Left renal cortex interstitium (tissue), 4 donors: ENCODE measurements at places on chromosomes 3 and 15. TPM values are rescaled to one million over a fixed set of nuclear protein-coding genes. Genes with fewer than 3 reads are reported as not detected.

DNA sequence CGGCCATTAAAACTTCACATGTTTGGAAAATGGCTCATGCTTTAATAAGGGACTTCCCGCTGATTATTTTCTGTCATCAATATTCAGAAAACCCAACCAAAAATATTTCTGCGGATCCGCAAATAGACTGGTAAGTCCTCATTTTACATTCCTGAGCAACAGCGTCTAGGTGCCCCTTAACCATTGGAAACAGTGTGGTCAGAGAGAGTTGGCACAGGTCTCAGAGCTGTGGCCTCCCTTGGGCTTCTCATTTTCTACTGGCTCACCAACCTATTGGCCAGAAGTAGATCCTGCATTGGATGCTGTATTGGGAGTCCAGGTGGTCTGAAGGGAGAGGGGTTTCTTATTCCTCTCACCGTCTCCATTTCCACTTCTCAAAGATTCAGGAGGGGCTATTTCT is 348.1 kb upstream of the DCBLD2 start:
- no peak for DNase-seq

GRCh38 chr15:31067890-31068603 is 33.5 kb downstream of the TRPM1 start:
- DNase-seq = no peak

GRCh38 chr3:48514431-48515227 is 10.7 kb upstream of the SHISA5 start:
- no peak for DNase-seq

The GREM1 gene
- polyA plus RNA-seq = 0.27 TPM

The IQCH gene
- polyA plus RNA-seq = 8.6 TPM

The PPM1L gene
- polyA plus RNA-seq = 7.3 TPM

The PPARG gene
- polyA plus RNA-seq = 29.5 TPM
